ENCODE measurements at places on chromosomes 7 and 10. TPM values are rescaled to one million over a fixed set of nuclear protein-coding genes. Genes with fewer than 3 reads are reported as not detected.

DNA sequence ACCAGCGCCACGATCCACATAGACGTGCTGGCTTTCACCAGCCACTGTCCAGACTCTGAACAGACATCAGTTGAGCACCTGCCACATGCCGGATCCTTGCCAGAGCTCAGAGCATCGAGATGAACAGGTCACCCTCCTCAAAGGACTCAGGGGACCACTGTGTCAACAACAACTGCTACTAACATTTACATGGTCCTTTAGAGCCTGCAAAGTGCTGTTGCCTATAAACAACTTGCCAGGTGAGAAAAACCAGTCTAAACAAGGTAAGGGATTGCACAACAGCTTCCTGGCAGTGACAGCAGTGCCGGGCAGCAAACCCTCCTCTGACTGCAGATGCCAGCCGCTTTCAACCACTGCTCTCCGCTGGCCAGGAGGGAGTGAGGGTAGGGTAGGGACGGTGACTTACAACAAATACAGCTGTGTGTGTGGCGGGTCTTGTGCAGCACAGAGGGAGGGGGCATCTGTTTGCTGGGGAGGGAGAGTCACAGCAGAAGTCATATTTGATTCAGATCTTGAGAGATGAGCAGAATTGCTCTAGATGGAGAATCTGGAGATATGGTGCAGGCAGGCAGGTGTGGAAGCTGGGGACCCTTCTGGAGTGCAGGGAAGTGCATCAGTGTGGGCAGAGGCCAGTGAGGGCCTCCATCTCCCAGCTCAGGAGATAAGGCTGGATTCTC is 32.8 kb upstream of the RHEB start:
- DNase-seq = no peak

DNA sequence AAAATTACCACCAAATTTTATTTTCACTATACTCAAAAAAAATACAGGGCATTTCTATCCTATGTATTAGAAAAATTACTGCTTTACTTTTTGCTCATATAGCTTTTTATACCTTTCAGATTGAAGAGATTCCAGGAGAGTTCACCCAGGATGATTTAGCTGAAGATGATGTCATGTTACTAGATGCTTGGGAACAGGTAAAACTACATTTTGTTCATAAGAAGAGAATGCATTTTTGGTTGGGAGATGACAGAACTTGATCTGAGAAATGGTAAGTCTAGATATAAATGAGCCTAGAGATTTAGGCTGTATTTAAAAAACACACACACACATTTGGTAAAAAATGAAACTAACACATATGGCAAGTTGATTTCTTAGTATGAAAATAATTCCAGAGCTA is 38.1 kb upstream of the ARL4A start:
- DNase-seq = no peak

VSTM4 gene
- total RNA-seq = 0.23 TPM

FAM13C gene
- total RNA-seq = 0.94 TPM
